ENCODE measurements at places on chromosomes 4 and X.

DNA sequence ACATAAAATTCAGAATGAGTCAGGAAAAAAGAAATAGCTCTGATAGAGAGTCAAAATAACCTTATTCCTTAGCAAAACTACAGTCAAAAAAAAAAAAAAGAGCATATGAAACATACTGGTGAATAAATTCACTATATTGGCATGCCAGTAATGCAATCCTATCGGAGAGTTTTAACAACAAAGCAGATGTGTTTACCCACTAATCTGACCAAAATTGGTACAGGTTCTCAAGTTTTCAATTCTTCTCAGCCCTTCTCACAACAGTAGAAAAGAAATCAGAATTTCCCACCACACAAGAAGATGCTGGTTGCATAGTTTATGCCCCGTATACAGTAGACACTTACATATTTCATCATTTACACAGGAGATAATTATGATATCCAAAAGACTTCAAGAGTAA lies 59.4 kb downstream of the LCORL start:
- DNase-seq, result no peak

DNA sequence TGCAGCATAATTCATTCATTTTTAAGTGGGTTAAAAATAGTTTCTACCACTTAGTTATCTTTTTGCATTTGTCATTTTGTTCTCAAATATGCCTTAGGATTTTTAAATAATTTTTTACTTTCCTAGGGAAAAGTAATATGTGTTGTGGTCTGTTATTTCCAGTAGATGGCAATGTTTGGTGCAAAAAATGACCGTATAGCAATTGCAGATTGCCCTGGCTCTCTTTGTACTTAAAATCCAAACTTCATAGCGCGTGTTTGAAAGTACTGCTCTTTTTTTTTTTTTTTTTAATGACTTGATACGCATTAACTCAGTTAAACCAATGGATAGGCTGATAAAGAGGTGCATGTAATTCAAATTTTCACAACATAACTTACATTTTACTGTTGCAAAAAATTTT lies 74.4 kb upstream of the RBMX start:
- DNase-seq, result peak; percentile 28

DNA sequence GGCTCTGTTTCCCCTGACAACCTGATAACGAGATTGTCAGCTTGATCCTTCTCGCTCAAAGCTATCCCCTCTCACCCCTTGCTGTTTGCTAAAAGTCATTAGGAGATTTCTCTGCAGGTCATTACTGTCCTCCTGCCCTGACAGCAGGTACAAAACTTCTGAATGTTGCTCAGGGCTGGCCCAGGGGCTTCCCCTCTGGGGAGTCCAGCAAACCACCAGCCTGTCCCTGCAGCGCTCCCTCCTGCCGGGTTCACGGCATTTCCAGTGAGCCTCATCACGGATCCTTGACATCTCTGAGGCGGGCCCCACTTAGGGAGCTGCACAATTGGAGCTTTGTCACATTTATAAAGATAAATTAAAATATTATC lies 5.2 kb upstream of the SORCS2 start:
- DNase-seq, result no peak

GRCh38 chrX:7184816-7185215 lies 36.9 kb upstream of the PUDP start:
- DNase-seq, result no peak

GRCh38 chr4:6116696-6117285 lies 83.6 kb downstream of the JAKMIP1 start:
- no peak for DNase-seq

All from NCI-H2227 treated with DMSO at 0.1 percent for 48 hours (cell line).